ENCODE measurements at places on chromosomes 4 and X. TPM values are rescaled to one million over a fixed set of nuclear protein-coding genes. Genes with fewer than 3 reads are reported as not detected.

GRCh38 chr4:10121568-10122208 lies 5.1 kb upstream of the WDR1 start:
- no peak overlapping the region for H3K27ac ChIP-seq
- no peak overlapping the region for H3K4me3 ChIP-seq
- H3K4me1 ChIP-seq = peaks cover 71% of the 10 kb centered on the region
- no peak for DNase-seq

DNA sequence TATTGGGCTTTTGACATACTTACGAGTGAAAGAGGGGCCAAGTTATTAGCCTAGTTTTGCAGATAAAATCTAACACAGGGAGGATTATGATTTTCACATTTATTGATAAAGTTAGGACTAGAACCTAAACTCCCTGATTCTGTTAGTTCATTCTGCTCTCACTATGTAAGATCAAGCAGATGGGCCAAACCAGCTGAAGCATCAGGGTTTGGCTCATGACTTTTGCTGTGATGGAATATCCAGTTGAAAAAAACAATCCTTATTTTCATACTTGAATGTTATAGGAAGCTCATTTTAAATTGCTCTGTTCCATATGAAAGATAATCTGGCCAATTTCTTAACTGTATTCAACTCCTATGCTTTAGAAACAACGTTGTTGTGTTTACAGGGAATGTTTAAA lies 21.2 kb downstream of the SPRY1 start:
- no peak for DNase-seq
- no peaks in the 10 kb centered on the region for H3K27me3 ChIP-seq
- peak overlapping the region; percentile 98 for H3K27ac ChIP-seq
- peaks cover 74% of the 10 kb centered on the region for H3K4me1 ChIP-seq

DNA sequence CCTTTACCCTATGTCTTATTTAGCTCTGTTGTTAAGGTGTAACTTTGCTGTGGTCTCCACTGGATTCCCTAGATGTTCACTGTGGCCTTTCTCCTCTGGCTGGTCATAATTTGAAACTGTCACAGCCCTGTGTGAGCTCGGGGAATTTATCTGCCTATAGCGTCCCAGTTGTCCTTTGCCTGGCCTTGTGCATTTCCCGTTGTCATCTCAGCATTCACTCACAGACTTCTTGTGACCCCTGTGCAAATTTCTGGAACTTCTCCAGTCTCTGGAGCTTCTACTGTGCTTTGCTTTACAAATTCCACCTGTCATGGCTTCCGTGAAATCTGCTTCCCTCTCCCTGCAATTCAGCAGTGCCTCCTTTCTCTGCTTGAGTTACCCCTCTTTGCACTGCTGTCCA lies 106.7 kb downstream of the WWC2 start:
- H3K27me3 ChIP-seq = no peaks in the 10 kb centered on the region
- no peaks in the 10 kb centered on the region for H3K4me1 ChIP-seq
- no peak for DNase-seq
- H3K36me3 ChIP-seq = no peaks in the 10 kb centered on the region
- H3K27ac ChIP-seq = no peak overlapping the region
- no peak overlapping the region for H3K4me3 ChIP-seq

Gene HOPX
- 18.1 TPM for total RNA-seq

Gene CLDN22
- not detected for total RNA-seq

Data from activated naive CD8-positive, alpha-beta T cell treated with anti-CD3 and anti-CD28 coated beads for 36 hours (primary cell).